ENCODE measurements at places on chromosomes 7 and 10.

- DNase-seq = peak; percentile 57
These were observed 743 bp downstream of the ADAP1 start for GRCh38 chr7:953547-954327.

GRCh38 chr7:127586346-127586745 is 950 bp upstream of the GCC1 start:
- no peak for DNase-seq

DNA sequence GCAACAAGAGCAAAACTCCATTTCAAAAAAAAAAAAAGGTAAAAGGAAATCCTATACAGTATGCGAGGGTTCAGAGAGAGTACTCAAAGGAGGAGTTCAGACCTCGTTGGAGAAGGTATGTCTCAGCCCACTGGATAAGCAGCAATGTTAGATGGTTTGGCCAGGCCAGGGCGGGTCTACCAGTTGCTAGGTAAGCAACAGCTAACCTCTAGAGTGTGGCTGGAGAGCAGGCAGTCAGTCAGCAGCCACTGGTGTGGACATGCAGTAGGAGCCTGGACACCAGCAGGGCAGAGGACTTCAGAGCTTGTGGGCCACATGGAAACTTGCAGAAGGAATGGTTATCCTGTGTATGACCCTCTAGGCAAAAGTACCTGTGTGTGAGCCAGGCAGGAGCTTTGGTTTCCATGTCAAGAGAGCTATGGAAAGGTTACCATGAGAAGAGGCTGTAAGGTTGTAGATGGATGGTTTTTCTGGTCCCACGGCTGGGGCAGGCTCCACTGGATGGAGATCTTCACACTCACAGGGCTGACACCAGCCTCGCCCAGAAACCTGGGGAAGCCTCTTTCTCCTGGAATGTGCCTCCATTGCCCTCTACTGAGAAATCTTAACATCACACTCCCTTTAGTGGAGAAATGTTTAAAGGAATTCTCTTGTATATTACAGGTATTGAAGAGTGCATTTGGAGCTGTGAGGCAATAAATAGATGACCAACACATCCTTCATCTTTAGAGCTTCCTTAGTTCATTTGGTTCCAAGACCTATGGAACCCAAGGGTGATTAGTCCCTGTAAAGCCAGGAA is 63.6 kb downstream of the CCDC186 start:
- DNase-seq = no peak

DNA sequence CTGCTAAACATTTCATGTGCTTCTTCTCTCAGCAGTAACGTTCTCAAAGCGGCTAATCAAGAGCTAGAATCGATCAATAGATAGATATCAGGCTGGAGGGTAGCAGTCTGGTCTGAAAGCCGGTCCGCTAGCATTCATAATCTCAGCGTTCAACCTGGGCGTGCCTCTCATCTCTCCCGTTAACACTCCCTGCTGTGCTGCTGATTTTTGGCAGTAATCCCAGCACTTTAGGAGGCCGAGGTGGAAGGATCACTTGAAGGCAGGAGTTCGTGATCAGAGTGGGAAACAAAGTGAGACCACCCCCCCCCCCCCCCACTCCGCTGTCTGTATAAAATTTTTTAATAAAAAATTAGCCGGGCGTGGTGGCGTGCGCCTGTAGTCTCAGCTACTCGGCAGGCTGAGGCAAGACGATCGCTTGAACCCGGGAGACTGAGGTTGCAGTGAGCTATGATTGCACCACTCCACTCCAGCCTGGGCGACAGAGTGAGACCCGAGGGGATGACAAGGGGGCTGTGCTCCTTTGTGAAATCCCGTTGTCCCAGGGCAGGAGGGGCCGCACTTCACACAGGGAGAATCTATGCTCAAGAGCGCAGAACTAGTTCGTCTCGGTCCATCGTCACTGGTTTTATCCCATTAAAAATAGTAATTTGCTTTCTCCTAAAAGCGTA is 624 bp upstream of the CEP55 start:
- no peak for DNase-seq

GRCh38 chr7:156499247-156499881 is 141.2 kb upstream of the RNF32 start:
- no peak for DNase-seq
